NCI-H774 (cell line): ENCODE measurements at places on chromosomes 1 and 21.

GRCh38 chr1:186424539-186424938 is 36.4 kb downstream of the PDC start:
- no peak for DNase-seq

GRCh38 chr1:45299981-45300668 is 26.6 kb upstream of the HPDL start:
- peak; percentile 85 for DNase-seq

GRCh38 chr1:33057095-33057494 is 20.4 kb upstream of the AK2 start:
- DNase-seq, result no peak

- DNase-seq, result no peak
These were observed 218.4 kb downstream of the HLX start for GRCh38 chr1:221097479-221098281.

DNA sequence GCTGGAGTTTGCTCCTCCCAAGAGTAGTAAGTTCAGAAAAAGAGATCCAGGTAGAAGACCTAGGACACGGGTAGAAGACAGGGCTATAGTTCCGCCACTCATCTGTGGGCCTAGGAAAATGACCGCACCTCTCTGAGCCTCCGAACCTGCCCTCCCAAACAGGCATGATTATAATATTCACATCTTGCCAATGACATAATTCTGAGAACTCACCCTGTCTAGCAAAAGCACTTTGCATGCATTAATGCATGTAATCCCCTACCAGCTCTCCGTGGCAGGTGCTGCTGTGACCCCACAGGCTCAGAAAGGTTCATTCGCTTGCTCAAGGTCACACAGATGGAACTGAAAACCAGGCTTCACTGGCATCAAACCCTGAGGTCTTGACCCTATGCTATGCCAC is 88.0 kb downstream of the SPSB1 start:
- no peak for DNase-seq

GRCh38 chr21:44568667-44569556 is 4.6 kb upstream of the KRTAP10-4 start:
- no peak for DNase-seq

- peak; percentile 71 for DNase-seq
These were observed 20.8 kb upstream of the LAPTM5 start for GRCh38 chr1:30778154-30778978.

DNA sequence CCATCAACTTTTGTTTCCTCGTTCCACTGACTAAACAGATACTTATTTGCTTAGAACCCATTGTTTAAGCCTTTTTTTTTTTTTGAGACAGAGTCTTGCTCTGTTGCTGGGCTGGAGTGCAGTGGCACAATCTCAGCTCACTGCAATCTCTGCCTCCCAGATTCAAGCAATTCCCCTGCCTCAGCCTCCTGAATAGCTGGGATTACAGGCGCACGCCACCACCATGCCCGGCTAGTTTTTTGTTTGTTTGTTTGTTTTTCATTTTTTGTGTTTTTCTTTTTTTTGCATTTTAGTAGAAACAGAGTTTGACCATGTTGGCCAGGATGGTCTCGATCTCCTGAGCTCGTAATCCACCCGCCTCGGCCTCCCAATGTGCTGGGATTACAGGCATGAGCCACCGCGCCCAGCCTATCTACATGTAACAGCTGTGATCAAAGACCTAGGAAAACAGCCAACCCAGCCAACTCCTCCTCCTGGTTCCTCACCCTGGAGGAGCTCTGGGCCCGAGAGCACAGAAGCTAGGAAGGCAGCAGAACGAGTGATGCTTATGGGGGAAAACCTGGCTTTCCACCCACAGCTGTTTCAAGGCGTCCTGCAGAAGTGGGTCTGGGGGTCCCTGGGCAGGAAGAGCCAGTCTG is 32.9 kb downstream of the KCNN3 start:
- no peak for DNase-seq

DNA sequence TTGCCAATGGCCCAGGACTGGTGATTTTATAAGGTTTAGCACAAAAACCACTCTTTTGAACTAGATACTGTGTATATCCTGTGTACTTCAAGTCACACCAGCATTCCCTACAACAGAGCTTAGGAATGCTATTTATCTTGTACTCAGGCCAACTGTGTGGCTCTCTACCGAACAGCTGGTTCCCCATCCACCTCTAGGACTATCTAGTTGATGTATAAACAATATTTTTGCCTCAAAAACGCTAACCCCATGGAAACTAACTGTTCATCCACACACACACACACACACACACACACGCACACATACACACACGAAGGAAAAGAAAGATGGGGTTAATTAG is 28.7 kb upstream of the SLC45A3 start:
- no peak for DNase-seq

DNA sequence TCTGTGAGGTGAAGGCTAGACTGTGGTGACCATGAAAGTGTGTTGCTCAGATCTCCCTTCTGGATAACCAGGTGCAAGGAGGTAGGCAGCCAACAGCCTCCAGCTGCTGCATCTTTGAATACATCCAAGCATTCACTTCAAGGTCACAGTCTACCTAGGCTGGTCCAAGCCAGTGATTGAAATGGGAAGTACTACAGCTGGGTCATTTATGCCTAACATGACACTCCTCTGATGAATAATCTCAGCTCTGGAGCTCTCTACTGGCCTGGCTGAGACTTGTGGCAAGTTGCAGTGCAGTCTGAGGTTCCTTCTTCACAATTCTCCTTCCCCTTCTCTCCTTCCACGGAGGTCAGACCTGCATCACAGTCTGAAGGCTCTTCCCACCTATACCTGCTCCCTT is 35.0 kb upstream of the ARHGAP29 start:
- no peak for DNase-seq

- no peak for DNase-seq
These were observed 74.6 kb upstream of the PDC start for GRCh38 chr1:186535388-186536133.

DNA sequence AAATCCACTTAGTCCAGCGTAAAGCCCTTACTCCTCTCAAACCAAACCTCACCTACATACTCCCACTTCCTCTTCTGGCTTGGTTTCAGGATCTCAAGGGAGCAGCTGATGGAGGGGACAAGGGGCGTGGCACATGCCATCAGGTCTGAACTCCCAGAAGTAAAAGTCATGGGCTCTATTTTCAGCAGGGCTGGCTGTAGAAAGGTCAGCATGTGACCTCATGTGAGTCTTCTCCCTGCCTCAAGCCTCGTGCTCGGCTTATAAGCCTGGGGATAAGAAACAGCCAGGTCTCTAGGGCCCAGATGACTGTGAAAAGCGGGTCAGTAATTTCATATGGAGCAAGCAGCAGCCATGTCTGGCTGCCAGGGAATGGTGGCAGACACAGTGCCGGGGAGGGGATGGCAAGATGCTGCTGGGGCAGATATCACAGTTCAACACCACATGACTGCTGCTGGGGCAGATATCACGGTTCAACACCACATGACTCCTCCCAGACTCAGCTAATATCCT is 227.9 kb downstream of the KCNH1 start:
- no peak for DNase-seq

GRCh38 chr1:209825591-209826434 is 2.0 kb upstream of the UTP25 start:
- no peak for DNase-seq
